ENCODE measurements at places on chromosomes 16 and 17.

DNA sequence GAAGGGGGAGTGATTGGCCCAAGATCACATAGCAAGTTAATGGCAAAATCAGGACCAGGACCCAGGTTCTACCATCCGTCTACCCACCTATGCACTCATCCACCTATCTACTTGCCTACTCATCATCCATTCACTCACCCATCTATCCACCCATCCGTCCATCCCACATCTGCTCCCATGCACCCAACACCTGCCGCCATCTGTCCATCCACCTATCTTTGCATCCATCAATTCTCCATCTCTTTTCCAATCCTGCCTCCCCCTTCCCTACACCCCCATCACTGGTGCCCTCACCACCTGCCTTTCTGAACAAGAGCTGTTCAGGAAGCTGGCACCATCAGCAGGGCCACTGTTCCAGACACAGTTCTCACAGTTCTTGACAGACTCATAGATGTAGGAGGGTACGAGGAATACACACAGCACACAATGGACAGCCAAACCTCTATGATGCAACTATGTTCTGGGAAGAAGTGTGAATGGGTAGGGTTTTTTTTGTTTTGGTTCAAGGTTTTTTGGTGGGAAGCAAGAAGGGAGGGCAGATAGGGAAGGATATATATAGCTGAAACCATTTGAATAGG lies 4.5 kb downstream of the SAMD14 start:
- H3K4me1 ChIP-seq: peaks cover 12% of the 10 kb centered on the region
- no peak overlapping the region for H3K27ac ChIP-seq
- H3K4me3 ChIP-seq: no peak overlapping the region
- H3K36me3 ChIP-seq: no peaks in the 10 kb centered on the region
- H3K27me3 ChIP-seq: no peaks in the 10 kb centered on the region

- no peak overlapping the region for H3K27ac ChIP-seq
- H3K4me1 ChIP-seq: peaks cover 15% of the 10 kb centered on the region
- H3K4me3 ChIP-seq: no peak overlapping the region
- no peak for DNase-seq
Observed at GRCh38 chr16:3035289-3035971, 1.3 kb downstream of the BICDL2 start.

- no peaks in the 10 kb centered on the region for H3K36me3 ChIP-seq
- no peaks in the 10 kb centered on the region for H3K4me1 ChIP-seq
- no peak overlapping the region for H3K4me3 ChIP-seq
- DNase-seq: no peak
Observed at GRCh38 chr17:22337467-22337866, 645.1 kb downstream of the KCNJ18 start.

- DNase-seq: no peak
- H3K36me3 ChIP-seq: no peaks in the 10 kb centered on the region
- no peak overlapping the region for H3K27ac ChIP-seq
- no peak overlapping the region for H3K4me3 ChIP-seq
Observed at GRCh38 chr16:12898551-12898950, 2.8 kb upstream of the SHISA9 start.

GRCh38 chr17:33292201-33292980 lies 704 bp downstream of the ASIC2 start:
- DNase-seq: no peak
- H3K4me3 ChIP-seq: no peak overlapping the region
- no peaks in the 10 kb centered on the region for H3K4me1 ChIP-seq
- no peak overlapping the region for H3K27ac ChIP-seq
- H3K36me3 ChIP-seq: no peaks in the 10 kb centered on the region

- no peaks in the 10 kb centered on the region for H3K27me3 ChIP-seq
- H3K27ac ChIP-seq: no peak overlapping the region
- DNase-seq: no peak
- no peak overlapping the region for H3K4me3 ChIP-seq
Observed at GRCh38 chr17:82232876-82233785, 4.3 kb downstream of the SLC16A3 start.

- no peak overlapping the region for H3K27ac ChIP-seq
- H3K27me3 ChIP-seq: no peaks in the 10 kb centered on the region
- no peak overlapping the region for H3K4me3 ChIP-seq
- H3K36me3 ChIP-seq: no peaks in the 10 kb centered on the region
- no peak for DNase-seq
- no peaks in the 10 kb centered on the region for H3K4me1 ChIP-seq
Observed at GRCh38 chr16:11955713-11956123, 9.3 kb upstream of the TNFRSF17 start.

- no peak for DNase-seq
- H3K27me3 ChIP-seq: peaks cover 27% of the 10 kb centered on the region
- H3K4me1 ChIP-seq: no peaks in the 10 kb centered on the region
- no peak overlapping the region for H3K27ac ChIP-seq
- no peaks in the 10 kb centered on the region for H3K36me3 ChIP-seq
- no peak overlapping the region for H3K4me3 ChIP-seq
Observed at GRCh38 chr16:50643192-50643591, 37.9 kb downstream of the SNX20 start.

DNA sequence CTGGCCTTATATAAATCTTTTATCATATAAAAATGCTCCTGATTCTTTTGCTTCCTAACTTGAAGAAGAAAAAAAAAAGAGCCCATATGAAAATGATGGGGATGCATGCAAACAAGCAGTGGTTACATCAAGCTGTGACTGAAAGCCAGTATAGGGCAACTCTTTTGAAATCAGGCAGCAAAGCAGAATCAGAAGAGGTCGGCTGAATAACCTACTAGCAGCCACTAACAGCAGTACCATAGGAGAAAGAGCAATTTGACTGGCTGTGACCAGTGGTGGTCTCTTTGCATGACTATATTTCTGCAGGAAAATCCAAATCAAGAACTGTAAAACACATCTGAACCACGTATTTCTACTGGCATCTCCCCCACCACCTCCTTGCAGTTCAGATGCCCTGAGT lies 161.9 kb upstream of the C17orf78 start:
- H3K4me3 ChIP-seq: no peak overlapping the region
- no peak for DNase-seq
- no peaks in the 10 kb centered on the region for H3K27me3 ChIP-seq
- H3K4me1 ChIP-seq: no peaks in the 10 kb centered on the region

DNA sequence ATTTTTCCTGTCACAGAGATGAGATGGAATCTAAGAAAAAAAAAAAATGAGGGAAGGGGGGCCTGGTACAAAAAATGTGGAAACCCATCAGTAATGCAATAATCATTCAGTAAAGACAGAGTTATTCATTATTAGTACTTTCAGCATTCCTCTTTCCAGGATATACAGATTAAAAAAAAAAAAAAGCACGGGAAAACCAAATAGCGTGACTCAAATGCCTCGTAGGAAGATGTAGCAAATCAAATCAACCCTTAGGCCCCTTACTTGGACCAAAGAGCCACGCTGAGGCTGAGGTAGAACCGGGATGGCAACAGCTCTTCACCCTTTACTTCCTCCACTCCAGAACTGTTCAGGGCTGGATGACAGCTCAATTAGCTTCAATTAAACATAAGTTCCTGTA lies 52.5 kb downstream of the SMG6 start:
- no peaks in the 10 kb centered on the region for H3K4me1 ChIP-seq
- H3K4me3 ChIP-seq: no peak overlapping the region
- H3K27ac ChIP-seq: no peak overlapping the region
- no peak for DNase-seq
- H3K27me3 ChIP-seq: no peaks in the 10 kb centered on the region

DNA sequence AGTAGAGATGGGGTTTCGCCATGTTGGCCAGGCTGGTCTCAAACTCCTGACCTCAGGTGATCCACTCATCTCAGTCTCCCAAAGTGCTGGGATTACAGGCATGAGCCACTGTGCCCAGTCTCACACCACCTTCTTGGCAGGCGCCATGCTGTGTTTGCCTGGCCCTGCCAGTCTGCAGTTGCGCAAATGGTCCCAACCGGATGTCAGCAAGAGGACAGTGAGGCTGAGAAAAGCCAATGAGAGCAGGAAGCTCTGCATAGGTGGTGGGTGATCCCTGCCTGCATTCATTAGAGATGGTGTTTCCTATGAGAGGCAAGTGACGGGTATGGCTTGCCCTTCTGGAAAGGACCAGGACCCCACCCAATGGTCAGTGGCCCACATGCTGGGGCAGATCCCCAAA lies 59.3 kb downstream of the PECAM1 start:
- H3K27ac ChIP-seq: no peak overlapping the region
- H3K36me3 ChIP-seq: no peaks in the 10 kb centered on the region
- H3K4me3 ChIP-seq: no peak overlapping the region
- H3K4me1 ChIP-seq: peaks cover 19% of the 10 kb centered on the region
- no peak for DNase-seq

DNA sequence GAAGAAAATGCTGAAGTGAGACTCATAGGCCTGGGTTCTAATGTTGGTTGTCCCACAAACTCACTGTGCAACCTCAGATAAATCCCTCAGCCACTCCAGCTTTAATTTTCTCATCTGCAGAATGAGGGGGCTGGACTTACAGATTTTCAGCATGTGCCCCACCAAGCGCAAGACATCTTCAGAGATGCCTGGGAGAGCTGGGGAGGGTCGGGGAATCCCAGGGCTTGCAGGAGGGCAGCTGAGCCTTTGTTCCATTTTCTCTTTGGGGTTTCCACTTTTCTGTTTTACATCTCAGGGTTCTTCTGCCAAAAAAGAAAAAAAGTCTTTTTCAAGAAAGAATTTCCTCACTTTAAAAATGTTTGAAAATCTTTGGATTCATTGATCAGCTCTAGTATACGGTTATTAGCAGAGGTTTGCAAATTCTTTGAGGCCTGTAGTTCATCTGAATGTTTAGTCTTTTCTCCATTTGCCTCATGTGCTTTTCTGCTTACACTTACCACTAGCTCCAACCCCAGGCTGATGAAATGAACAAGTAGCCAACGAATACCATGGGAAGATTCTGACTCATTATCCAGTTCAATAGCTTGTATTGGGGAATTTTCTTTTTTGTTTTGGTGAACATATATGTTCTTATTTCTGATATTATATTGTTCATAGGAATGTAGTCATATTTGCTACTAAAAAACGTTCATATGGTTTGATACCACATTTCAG lies 56.4 kb downstream of the CHD9 start:
- H3K27ac ChIP-seq: no peak overlapping the region
- no peaks in the 10 kb centered on the region for H3K36me3 ChIP-seq
- DNase-seq: no peak
- no peaks in the 10 kb centered on the region for H3K4me1 ChIP-seq

GRCh38 chr16:2426941-2427361 lies 2.3 kb upstream of the CCNF start:
- no peak overlapping the region for H3K27ac ChIP-seq
- H3K4me3 ChIP-seq: no peak overlapping the region
- peaks cover 4% of the 10 kb centered on the region for H3K36me3 ChIP-seq

DNA sequence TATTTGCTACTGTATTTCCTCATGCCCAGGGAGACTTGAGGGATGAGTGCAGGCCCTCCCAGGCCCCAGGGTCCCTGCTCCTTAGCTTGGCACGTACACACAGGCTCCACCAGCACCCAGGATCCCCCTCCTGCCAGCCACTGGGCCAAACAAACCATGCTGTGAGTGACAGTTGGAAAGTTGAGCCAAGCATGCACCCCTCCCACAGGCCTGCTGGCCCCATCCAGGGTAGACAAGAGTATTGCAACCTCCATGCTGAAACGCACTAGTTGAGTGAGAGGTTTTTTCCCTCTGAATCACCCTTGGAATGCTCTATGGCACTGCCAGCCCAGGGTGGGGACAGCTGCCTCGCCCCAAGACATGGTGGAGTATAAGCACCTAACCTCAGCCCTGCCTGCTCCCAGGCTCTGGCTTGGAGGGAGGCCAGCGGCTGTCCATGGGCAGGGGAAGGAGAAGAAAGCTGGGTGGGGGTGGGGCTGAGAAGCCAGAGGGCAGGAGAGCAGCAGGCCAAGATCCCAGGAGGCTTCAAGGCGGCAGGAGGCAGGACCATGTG lies 49.6 kb downstream of the PITPNM3 start:
- H3K4me3 ChIP-seq: no peak overlapping the region
- H3K4me1 ChIP-seq: no peaks in the 10 kb centered on the region
- no peak for DNase-seq
- H3K27ac ChIP-seq: no peak overlapping the region

DNA sequence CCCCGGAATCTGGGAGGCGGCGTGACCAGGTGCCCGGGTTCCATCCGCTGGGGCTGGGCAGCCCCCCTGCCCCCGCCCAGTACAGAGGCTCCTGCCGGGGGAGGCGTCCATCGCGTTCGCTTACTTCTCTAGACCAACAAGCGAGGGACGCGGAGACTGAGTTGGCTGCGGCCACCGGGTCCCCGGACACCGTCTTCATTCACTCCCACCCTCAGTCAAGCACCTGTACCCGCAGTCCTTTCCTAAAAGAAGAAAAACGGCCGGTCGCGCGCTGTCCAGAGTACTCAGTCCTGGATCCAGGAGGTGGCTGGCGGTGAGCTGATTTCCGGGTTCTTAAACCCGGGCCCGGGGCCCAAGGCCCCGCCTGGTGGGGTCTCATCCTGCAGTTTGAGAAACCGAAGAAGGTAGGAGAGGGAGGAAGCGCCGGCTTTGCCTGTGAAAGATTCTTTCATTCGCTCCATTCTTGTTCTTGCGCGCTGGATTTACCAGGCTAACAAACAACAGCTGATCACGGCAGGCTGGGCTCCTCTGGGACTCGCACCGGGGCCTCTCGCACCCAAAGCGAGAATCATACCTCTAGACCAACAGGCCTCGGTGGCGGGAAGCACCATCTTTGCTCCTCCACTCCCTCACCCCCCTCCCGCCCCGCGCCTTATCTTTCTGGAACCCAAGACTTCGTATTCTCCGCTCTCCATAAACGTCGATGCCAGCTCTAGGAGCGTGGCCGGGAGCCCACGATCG lies 17.4 kb upstream of the OR1F1 start:
- no peak overlapping the region for H3K4me3 ChIP-seq
- no peaks in the 10 kb centered on the region for H3K27me3 ChIP-seq
- peaks cover 6% of the 10 kb centered on the region for H3K4me1 ChIP-seq
- no peak overlapping the region for H3K27ac ChIP-seq

DNA sequence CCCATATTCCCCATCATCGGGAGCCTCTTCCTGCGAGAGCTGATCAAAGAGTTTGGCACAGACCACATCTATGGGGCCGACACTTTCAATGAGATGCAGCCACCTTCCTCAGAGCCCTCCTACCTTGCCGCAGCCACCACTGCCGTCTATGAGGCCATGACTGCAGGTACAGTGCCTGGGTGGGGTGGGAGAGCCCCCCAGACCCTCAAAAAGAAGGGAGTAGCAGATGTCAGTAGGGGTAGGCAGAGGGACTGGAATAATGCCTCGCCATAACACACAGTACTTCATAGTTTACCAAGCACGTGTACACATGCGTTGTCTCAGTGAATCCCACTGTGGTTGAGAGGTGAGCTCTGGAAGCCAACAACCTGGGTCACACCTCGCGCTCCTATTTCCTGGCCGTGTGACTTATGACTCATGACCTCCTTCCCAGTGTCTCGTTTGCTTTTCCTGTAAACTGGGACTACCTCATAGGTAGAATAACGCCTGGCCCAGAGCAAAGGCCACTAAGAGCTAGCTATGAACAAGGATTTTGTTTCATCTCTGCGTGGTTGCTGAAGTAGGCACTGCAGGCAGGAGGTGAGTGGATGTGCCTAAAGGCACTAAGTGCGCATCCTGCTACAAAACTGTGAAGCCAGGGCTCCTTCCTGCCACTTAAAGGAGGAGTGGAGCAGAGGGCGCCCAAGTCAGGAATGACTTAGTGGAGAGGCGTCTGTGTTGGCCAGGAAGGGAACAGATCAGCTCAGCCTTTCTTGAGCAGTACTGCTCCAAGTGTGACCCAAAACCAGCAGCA lies 5.2 kb downstream of the NAGLU start:
- no peaks in the 10 kb centered on the region for H3K27me3 ChIP-seq
- H3K4me1 ChIP-seq: peaks cover 6% of the 10 kb centered on the region
- H3K36me3 ChIP-seq: peaks cover 5% of the 10 kb centered on the region
- H3K4me3 ChIP-seq: no peak overlapping the region
- H3K27ac ChIP-seq: no peak overlapping the region
- no peak for DNase-seq
